ENCODE measurements at places on chromosomes 4 and X.
A peak's percentile ranks its signal among the peaks of the same experiment; 100 is the strongest.

DNA sequence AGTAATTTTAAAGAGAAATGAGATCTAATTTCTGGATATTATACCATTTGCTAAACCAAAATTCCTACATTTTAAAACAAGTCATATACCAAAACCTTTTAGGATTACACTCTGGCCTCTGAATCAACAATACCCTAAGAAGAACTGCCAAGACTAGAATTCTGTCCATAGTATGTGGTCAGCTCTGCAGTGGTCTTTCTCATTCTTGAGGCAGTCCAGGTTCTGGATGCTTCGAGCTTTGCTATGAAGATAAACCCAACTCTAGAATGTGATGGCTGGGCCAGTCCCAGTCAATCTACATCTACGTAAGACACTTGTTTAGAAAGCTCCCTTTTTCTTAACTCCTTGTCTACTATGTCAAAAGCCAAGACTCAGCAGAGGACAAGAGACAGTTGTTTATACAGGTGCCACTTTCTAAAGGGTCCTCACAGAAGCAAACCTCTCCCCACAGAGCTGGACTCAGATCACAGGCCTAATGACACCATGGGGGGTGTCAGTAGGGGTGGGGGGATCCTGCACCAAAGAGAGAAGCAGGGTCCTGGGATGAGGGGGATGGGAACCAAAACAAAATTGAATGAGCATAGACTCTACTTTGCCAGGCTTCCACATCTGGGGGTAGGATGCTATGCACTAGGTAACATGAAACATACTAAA is 63.2 kb downstream of the SH3RF1 start:
- DNase-seq, result no peak

- DNase-seq, result no peak
These were observed 84.7 kb upstream of the RAPGEF2 start for GRCh38 chr4:159018062-159018629.

- DNase-seq, result no peak
These were observed 97.8 kb downstream of the PDGFC start for GRCh38 chr4:156873799-156874198.

GRCh38 chr4:182219411-182220056 is 23.7 kb upstream of the TENM3 start:
- DNase-seq, result no peak

DNA sequence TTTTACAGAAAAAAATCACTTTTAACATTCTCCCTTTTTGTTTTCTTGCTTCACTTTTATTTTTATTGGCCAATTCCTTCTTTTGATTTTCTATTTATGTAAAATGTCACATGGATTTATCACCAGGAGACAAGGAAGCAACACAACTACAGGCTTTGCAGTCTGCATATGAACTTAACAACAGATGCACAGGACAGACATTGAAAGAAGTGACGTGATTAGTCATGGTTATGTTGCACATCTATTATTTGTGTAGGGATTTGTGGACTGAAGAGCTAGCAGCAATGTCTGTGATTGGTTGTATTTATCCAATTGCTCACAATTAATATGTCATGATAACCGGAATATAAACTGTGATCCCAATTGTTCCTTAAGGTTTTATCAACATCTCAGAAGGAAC is 147.8 kb upstream of the KLF3 start:
- no peak for DNase-seq

GRCh38 chr4:156792462-156793085 is 179.0 kb downstream of the PDGFC start:
- DNase-seq, result no peak

GRCh38 chrX:93637591-93637990 is 35.8 kb downstream of the NAP1L3 start:
- no peak for DNase-seq

DNA sequence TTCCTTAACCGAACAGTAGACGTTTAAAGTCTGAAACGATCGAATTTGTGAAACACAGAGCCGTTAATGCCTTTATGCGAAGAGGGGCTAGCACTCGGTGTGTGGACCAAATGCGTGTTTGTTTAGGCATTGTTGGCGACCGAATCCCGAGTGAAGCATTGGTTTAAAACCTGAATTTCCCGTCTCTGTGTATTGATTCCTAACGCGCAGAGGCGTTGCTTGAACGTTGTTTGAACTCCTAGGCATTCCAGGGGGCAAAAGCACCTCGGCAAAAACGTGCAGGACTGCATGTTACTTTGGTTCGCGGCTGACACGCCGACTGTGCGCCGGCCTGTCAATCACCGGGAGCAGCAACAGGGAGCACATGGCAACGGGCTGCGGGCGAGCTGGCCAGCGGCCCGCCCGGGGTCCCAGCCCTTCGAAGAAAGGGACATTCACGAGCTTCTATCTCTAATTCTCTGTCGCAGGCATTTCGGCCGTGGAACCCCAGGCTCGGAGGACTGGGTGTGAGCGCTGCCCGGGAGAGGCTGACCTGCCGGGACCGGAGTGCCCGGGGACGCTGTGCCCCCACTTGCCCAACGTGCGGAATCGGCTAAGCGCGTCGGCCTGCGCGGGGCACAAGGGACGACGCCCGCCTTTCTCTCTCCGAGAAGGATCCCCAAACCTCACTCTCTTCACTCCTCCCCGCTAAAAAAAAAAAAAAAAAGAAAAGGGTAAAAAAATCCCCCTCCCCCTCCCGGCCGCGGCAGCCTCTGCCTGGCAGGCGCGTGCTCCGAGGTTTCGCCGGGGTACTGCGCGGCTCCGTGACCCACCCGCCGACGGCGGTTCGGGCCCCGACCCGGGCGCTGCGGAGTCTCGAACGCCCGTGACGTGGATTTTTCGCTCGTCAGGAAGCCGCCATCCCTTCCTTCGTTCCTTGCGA is 810 bp downstream of the SPRY1 start:
- no peak for DNase-seq

DNA sequence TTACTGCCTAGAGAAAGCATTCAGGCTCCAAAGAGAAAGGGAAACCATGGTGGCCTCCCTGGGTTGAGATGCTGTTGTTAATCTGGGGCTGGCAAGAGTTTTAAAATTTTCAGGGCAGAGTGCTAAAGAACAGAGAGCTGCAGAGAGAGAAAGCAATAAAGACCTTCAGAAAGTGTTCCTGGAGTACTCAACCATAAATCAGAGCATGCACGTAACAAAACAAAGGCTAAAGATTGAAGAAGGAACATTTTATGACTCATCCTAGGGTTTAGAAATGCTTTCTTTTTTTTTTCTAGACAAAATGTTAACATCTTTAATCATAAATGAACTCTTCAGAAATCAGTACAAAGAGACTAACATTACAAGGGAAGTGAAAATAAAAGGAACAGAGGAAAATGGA is 562.3 kb upstream of the NDST4 start:
- no peak for DNase-seq

DNA sequence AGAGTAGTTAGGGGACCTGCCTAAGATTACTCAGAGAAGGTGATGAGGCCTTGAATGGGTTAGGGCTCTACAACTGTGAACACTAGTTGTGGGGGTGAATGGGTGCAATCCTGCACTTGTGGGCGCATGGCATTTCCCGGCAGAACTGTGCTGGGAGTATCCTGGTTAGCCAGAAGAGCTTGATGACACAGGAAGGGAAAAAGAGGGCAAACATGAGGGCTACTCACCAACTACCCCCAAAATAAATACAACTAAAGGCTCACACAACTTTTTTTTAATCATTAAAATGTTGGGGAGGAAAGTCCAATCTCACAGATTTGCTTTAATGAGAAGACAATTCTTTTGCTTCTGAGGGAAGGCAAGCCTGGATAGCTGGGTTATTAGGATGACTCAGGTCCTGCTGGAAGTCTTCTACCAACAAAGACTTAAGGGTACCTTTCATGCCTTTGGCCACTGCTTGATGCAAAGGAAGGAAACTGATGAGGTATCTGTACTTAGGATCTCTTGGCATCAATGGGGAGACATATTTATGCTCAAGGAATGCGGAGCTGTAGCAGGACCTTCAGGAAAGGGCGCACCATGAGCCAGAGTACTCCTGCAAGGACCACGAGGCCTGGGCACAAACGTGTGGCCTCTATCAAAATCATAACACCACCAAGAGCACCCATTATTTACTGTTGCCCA is 2.6 kb downstream of the PHKA2 start:
- DNase-seq, result no peak

GRCh38 chr4:40614031-40614430 is 15.6 kb downstream of the RBM47 start:
- no peak for DNase-seq

DNA sequence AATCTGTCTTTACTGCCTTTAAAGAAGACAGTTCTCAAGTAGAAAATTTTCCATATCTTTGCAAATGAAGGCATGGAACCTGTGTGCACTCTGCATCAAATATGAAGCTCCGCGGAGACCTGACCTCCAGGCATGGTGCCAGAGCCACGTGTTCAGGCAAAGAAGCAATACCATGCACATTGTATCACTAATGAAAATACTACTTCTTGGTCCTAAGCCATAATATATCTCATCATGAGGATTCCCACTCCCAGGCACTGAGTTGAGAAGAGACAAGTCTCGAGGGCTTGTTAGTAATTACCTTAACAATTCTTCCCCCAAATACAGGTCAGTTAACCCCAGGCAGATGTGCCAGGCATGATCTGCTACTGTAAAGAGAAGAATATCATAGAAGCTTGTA is 56.7 kb downstream of the PCDH19 start:
- DNase-seq, result no peak

DNA sequence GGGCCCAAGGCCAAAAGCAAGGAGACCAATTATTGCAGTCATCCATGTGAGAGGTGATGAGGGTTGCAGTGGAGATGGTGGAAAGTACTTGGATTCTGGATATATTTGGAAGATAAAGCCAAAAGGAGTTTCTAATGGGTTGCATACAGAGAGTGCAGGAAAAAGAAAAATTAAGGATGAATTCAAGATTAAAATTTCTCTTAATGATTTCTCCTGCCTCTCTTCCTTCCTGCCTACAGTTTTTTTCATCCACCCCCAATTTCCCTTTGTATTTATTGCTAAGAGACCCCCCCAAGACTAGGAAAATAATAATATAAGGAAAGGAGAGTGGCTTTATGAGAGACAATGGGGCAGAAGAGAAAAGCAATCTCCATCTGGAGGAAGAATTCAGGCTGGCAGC is 8.6 kb upstream of the FGF5 start:
- no peak for DNase-seq

DNA sequence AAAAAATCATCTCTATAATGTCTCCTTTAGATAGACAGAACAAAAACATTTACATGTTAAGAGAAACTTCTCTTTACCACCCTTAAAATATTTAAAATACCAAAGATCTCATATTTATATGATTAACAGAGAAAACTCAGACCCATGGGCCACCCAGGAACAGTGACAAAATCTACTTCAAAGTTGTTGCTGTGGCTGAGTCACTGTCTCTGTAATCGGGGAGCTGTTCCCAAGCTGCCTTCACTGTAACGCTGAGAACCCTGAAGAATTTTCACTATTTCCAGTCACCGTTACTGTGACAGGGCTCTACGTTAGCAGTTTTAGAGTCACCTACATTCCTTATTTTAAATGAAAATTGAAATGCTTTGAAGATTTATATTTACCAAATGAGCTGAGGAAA is 9.0 kb upstream of the DAPP1 start:
- DNase-seq, result no peak

DNA sequence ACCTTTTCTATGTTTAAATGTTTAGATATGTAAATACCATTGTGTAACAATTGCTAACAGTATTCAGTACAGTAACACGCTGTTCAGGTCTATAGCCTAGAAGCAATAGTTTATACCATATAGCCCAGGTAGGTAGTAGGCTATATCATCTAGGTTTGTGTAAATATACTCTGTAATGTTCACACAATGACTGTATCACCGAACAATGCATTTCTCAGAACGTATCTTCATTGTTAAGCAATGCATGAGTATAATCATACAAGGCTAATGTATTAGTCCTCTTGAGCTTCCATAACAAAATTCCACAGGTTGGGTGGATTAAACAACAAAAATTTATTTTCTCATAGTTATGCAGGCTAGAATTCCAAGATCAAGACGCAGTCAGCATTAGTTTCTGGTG is 22.7 kb downstream of the ARMCX4 start:
- DNase-seq, result no peak

DNA sequence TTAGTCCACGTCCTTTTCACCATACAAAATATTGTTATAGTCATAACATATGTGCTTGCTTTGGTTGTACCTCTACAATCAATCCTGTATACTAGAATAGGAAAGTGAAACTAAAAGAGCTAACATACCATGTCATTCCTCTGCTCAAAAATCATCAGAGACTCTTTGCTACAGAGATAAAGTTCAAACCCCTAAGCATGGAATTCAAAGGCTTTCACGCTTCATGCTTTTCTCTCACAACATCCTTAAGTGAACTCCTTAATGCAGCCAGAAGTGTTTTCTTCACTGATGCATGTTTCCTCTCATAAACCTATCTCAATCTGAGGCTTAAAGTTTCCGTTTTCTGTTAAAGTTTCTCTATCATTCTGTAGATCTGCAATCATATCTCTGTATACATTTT is 744.6 kb upstream of the IGFBP7 start:
- DNase-seq, result no peak

DNA sequence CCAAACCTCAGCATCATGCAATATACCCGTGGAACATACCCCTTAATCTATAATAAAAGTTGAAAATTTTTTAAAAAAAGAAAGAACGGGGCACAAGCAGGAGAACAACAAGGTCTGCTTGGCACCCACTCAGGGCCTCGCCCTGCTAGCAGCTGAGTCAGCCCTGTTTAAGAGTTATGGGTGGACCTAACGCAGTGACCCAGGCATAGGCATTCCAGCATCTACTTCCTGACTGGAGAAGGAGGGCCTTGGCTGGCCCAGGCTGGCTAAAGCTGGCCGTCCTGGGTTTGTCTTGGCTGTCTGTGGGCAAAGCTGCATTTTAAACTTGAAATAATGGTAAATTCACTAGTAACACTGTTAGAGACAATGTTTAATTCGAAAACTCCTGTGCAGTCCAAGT is 236.7 kb upstream of the PGRMC2 start:
- DNase-seq, result peak; percentile 29

DNA sequence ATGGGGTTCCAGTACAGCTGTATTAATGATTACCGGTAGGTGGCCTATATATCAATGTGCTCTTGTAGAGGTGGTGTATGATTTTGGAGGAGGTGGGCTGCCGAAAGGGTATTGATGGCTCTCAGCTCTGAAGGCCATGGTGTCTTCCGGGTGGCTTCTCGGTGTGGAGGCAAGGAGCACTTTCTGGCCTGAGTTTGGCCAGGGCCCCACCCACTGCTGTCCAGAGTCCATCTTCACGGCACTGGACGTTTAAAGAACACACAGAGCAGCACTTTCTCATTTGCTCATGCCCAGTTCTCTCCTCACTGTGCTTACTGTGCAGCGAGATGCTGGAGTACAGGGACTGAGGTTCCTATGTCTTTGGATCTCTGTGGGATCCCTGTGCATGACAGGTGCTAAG is 16.1 kb downstream of the BST1 start:
- no peak for DNase-seq

DNA sequence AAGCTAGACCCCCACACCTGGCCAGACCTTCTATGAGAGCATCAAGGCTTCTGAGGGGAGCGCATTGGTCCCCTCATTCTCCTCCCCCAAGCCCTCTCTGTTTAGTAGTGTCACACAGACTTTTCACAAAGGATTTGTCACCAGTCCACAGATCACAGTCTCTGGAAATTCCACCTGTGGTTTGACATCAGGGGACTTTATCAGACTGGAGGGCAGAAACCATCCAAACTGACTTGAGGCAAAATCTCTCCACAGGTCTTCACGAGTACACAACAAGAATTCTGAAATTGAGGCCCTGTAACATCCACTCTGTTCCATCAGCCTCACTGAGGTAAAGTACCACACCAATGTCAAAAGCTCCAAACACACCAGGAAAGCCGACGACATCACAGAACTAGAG is 112.5 kb downstream of the SH3KBP1 start:
- no peak for DNase-seq

GRCh38 chr4:181830404-181831035 is 412.7 kb upstream of the TENM3 start:
- no peak for DNase-seq
